ENCODE measurements at places on chromosomes 12 and 14.
A peak's percentile ranks its signal among the peaks of the same experiment; 100 is the strongest.

- no peak for DNase-seq
These were observed 898.1 kb downstream of the GALC start for GRCh38 chr14:87094913-87095312.

GRCh38 chr12:95213119-95213518, 4.1 kb downstream of the FGD6 start:
- DNase-seq = no peak

DNA sequence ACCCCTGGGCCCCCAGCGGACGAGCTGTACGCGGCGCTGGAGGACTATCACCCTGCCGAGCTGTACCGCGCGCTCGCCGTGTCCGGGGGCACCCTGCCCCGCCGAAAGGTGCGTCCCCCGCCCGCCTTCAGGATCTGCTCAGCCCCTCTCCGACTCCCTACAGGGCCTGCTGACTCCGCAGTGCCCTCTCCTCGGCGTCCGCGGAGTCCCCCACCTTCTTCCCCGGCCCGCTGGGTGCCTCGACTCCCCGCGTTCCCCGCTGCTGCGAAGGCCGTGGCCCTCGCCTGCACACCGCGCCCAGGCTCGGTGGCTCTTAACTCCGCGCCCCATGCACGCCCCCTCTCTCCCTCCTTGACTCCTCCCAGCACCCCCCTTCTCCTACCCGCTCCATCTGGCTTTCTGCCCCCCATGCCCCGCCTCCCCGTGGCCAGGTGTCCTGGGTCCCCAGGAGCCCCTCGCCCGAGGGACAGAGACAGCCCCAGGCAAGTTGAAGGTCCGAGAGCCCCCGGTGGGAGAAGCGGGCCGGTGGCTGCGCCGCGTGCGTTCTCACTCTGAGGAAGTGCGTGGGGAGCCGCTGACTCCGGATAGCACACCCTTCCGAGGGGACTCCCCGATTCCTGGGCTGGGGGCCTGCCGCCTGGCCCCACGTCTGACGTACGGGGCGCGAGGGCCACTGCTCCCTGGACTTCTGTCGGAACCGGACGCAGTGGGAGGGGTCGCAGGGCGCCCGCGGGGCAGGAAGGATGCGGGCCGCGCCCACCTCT, 594 bp downstream of the TAMALIN start:
- no peak for DNase-seq

DNA sequence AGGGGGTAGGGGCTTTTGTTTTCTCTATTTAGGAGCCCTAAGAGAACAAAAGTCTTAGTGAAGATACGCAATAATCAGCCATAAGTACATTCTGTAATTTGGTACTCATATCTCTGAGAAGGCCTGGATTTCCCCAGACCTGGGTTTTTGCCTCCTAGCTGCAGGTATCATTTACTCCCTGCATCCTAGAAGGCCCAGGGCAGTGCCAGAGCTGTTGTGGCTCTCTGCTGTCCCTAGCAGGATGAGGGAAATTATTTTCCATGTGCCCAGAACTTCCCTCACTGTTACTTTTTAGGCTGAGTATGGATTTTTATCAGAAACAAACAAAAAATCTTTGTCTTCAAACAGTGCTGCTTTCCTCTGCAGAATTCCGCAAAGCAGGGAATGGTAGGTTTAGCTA, 192.5 kb upstream of the SYT1 start:
- DNase-seq = no peak

- no peak for DNase-seq
These were observed 115.9 kb downstream of the DERA start for GRCh38 chr12:16027002-16027401.

DNA sequence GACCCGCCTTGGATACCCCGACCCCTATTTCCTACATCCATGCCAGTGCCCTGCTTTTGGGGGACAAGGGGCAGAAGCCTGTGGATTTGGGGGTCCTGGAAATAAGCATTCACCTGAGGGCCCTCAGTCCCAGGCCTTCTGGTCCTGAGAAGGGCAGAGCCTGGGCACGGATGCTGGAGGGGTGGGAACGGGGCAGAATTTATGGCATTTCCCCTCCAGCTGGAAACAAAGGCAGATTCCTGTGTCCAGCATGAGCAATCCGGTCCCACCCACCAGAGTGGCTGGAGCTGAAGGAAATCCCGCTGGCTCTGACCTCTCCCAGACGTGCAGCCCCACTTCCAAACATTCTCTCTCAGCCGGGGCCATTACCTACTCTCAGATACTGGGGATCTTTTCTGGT, 9.3 kb downstream of the ANKRD33 start:
- DNase-seq = no peak

- peak; percentile 43 for DNase-seq
These were observed 30.9 kb upstream of the EMP1 start for GRCh38 chr12:13165617-13166041.

GRCh38 chr12:38788106-38788505, 117.3 kb downstream of the CPNE8 start:
- no peak for DNase-seq

DNA sequence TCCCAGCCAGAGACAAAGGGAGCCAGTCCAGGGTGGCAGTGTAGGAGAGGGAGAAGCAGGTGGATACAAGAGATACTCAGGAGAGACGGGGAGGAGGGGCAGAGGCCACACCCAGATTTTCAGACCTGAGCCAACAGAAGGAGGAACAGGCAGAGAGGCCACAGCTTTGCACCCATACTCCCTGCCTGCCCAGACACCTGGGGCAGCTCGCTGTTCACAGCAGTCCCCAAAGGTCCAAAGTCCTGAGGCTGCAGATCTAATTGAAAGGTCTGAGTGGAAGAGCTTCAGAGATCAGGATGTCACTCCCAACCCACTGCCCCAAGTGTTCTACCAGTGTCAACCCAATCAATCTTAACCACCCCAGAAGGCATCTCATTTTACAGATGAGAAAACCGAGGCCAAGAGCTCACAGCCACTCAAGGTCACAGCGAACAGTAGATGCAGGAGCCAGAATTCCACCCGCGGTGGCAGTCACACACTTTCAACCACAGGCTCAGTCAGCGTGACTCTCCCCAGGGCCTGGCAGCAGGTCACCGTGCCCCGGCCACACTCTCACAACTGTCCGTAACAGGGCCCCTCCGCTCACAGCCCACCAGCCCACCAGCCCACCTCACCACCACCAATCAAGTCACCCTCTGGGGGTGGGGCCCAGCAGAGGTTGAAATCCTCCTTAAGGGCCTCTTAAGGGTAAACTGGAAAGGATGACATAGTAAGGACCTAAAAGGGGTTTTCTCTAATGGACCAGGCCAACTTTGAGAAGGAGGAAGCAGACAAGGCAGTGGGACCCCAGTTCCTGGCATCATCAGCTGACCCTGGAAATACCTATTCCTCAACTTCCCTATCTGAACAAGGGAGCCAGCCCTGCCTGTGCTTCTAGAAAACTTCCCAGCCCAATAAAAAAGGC, 33.3 kb downstream of the ACTN1 start:
- no peak for DNase-seq

GRCh38 chr12:47808574-47809365, 10.9 kb downstream of the HDAC7 start:
- no peak for DNase-seq

DNA sequence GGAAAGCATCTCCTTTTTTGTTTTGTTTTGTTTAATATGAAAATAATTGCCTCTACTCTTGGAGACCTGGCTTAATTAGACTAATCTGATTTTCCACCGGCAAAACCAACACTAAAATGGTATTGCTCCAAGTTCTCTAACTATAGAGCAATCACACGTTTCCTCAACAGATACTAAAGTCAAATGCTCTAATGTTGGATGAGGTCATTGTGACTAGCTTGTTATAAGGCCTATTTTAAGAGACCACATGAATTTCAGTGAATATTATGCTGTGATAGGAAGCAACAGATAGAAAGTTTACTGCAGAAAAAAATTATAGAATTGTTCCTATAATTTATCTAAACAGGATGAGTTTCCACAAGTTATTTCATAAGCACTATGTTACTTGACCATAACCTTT, 3.3 kb upstream of the CCDC196 start:
- DNase-seq = no peak

- no peak for DNase-seq
These were observed 584.5 kb downstream of the SLC16A7 start for GRCh38 chr12:60180298-60180697.

DNA sequence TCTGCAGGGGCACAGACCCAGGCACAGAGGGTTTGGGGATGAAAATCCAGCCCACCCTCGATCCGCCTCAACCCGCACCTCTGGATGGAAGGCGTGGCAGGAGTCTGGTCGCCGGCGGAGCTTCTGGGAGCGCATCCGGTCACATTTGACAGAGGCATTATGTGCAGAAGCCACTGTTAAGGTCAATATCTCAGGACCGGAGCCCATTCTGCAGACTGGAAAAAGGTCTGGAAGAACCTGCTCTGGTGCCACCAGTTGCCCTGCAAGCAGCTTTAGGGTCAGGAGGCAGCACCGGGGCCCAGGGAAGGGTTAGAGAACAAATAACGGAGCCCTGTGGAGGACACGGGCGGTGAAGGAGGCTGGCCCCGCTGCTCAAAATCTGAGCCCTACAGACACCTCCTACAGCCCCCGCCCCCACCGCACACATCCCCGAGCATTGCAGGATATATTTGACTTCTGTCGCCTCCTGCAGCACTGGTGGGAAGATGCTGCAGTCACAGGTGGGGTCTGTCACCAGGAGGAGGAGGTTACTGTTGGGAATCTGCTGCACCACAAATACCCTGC, 25.1 kb upstream of the LRTM2 start:
- no peak for DNase-seq

GRCh38 chr12:117298648-117299225, 62.7 kb downstream of the NOS1 start:
- DNase-seq = no peak

GRCh38 chr12:117400912-117401311, 39.5 kb upstream of the NOS1 start:
- no peak for DNase-seq

DNA sequence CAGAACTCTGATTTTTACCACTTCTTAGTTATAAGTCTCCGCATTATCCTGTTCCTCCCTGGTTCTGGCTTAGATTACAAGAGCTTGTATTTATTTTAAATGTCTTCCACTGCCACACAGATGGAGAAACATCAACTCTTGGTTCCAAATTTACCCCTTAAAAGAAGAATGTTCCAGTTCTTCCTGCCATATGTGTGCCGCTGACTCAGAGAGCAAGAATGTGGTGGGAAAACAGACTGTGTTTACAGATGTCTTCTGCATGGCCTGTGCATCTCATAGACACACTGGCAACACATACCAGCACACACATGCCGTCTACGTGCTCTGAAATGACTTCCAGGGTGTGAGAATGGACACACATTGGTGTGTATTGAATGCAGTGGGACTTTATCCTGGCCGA, 383.0 kb downstream of the LRIG3 start:
- no peak for DNase-seq

DNA sequence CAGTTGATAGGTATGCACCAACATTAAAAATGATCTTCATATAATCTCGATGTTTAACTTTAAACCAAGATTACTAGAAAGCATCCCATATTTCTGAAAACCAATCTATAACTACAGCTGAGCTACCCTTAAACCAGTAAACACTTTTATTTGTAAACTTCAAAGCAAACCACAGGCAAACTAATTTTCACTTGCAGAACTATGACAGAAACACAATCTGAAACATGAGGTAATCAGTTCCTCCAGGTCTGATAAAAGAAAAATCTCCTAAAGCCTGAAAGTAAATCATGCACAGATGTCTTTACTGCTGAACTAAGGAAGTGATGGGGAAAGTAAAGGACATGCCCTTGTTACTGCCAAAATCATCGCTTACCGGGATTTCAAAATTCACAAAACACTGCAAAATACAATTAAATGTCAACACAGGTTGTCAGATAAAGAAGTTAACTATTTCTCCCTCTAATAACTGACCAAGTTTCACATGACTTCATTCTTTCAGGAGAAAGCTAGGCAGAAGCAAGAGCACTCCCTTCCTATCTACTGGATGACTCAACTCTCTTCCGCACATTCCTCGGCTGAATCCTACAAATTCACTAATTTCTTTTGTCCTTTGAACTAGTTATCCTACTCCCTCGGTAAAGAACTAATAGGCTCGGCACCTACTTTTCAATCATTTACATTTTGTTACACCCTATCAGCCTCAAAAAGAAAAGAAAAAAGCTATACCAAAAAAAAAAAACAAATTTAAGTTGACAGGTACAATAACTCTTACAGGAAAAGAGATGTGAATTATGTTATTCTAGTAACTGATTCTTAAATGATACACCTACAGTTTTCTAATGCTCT, 1.4 kb downstream of the EEA1 start:
- DNase-seq = no peak

DNA sequence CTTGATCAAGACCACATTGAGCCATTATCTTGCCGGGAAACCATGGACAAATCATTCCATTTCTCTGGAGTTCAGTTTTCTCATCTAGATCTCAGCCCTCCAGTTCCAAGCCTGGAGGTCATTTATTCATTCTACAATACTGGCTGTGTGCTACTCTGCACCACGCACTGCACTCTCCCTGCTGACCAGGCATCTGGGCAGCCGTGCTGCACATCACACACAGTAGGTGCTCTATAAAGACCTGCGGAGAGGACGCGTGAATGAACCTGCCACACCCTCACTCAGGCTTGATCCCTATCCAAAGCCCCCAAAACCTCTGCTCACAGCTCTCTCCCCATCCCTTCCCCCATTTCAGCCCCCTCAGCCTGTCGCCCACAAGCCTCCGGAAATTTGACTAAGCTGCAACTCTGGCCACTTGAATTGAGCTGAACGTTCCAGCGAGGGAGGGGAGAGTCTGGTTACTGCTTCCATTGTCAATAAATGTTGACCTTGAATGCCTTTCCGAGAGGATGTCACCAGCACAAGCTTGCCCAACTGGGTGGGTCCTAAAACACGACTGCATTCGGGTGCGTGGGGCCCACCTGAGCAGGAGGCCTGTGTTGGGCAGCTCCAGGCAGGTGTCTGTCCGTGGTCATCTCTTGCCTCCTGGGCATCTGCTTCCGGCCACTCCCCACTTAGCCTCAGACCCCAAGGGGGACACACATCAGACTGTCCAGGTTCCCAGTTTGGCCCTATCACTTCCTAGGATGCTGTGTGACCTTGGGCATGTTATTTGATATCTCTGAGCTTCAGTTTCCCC, 17.8 kb downstream of the FAIM2 start:
- DNase-seq = no peak

- no peak for DNase-seq
These were observed 105.0 kb downstream of the SLC2A13 start for GRCh38 chr12:40000884-40001283.

DNA sequence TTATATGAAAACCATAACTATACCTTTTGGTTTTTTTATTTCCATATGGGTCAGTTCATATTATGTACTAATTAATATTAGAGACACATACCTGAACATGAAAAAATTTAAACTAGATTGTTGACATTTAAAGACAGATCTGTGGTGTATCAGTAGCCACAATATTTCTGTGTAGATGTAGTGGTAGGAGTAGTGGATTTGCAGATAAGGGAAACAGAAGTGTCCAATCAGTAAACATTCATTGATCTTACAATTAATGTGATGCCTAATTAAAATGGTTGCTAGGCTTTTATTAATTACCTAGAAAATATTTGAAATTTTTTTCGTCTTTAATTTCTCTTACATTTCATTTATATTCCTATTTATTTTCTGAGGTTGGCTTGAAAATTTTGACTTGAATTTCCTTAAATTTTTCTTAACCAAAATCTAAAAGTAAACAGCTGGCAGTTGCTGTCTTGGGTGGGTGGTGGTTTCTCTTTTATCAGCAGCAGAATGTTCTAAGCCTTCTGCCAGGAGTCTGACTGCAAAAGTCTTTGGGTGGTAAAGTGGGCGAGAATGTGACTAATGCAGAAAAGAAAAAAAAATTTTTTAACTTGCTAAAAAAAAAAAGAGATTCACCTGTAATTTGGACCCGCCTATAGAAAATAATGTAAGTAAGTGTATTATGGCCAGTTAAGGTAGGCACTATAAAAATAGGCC, 2.4 kb downstream of the FGFR1OP2 start:
- DNase-seq = no peak

- no peak for DNase-seq
These were observed 33.9 kb upstream of the RNU6-7 start for GRCh38 chr14:32167907-32168306.

All from stimulated activated CD4-positive, alpha-beta T cell treated with anti-CD3 and anti-CD28 coated beads, Interleukin-1b, Interleukin-23, amount 100 ng/mL, for 1 hour (primary cell).